Left colon (tissue), 2 donors: ENCODE measurements at places on chromosomes 13 and 19. TPM values are rescaled to one million over a fixed set of nuclear protein-coding genes. Genes with fewer than 3 reads are reported as not detected.
A peak's percentile ranks its signal among the peaks of the same experiment; 100 is the strongest.

DNA sequence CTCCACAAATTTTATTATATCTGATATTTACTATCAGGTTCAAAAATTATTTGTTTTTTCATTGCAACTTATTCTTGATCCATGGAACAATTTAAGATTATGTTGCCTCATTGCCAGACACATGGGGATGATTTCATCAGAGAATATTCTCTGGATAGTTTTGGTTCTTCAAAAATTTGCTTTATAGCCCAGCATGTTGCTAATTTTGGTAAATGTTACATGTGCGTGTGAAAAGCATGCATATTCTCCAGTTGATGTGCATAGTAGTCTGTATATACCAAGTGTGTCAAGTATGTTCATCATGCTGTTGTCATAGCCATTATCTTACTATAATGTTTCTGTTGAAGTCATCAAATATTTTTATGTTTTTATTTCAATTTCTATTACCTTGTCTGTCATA lies 122.3 kb downstream of the RFC3 start:
- no peak for DNase-seq

DNA sequence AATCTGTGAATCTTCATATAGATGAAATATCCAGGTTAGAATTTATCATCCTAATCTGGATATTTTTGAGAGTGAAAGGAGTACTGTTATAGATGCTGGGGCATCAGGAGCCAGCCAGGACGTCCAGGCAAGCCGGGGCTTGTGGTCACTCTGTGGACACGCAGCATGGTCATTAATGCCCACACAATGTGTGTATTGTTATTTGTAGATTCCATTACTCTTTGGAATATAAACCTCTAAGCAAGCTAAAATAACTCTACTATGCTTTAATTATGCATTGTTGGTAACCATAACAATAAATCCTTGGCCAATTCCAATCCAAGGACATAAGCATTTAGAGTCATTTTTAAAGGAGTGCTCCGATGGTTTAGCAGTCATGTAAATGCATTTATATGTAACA lies 137.9 kb downstream of the TM9SF2 start:
- no peak for DNase-seq

DNA sequence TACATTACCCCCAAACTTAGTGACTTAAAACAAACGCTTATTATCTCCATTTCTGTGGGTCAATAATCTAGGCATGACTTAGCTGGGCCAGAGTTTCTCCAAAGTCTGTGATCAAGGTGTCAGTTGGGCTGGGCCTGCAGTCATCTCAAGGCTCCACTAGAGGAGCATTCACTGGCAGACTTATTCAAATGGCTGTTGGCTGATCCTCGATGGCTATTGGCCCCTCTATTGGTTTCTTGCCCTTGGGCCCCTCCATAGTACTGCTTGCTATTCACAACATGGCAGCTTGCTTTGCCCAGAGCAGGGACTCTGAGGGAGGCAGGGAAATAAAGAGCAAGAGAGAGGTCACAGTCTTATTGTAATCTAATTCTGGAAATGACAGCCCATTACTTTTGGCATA lies 57.6 kb downstream of the RCBTB2 start:
- no peak for DNase-seq

GRCh38 chr13:101896541-101896940 lies 444.1 kb downstream of the ITGBL1 start:
- DNase-seq = no peak

- peak; percentile 33 for DNase-seq
Observed at GRCh38 chr19:1073956-1074517, 7.1 kb downstream of the ARHGAP45 start.

- DNase-seq = no peak
Observed at GRCh38 chr19:1354970-1355567, 28.6 kb upstream of the NDUFS7 start.

GRCh38 chr13:100461309-100462030 lies 127.1 kb downstream of the GGACT start:
- no peak for DNase-seq

- no peak for DNase-seq
Observed at GRCh38 chr19:51901860-51902259, 3.0 kb downstream of the ZNF649 start.

CELF5 gene
- 0.67 TPM for total RNA-seq

FUT1 gene
- total RNA-seq = 0.56 TPM

CPT1C gene
- total RNA-seq = 1.5 TPM

LILRB5 gene
- total RNA-seq = 10.9 TPM

ZFP36 gene
- 152 TPM for total RNA-seq
